Hematopoietic multipotent progenitor cell (in vitro differentiated cells): ENCODE measurements at places on chromosomes 7 and 10.

- DNase-seq = no peak
Measured at GRCh38 chr7:101164071-101164840, 1.1 kb downstream of the VGF start.

DNA sequence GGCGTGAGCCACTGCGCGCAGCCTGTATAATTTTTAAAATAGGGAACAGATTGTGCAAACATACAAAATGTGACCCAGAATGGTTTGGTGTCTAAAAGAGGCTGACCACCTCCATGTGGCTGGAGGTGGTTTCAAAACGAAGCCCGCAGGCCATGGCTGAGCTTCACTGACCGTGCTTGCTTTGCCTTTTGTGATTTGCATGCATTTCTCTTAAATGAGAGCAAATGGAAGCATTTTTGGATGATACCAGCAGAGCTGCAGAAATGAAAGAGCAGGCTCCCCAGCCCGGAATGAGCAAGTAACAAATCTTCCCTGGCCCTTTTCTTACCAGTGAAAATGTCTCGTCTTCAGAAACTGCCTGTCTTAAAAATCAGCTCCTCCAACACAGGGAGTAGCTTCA is 239.9 kb downstream of the CAMK1D start:
- DNase-seq = no peak

DNA sequence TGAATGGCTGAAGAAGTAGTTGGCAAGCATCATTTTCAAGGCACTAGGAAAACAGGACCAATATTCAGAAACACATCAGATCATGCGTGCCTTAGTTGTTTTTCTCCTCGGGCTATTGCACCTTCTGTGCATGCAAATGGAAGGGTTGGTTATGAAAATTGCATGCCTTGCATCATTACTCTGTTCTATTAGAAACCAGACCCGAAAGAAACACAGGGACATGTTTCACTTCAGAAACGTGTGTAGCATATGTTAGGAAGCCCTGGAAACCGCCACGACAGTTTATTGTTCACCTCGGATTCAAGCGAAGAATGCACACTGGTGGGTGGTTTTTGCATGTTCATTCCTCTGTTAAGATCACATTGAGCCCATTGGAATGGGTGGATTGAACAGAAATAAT is 214.7 kb downstream of the FRMD4A start:
- no peak for DNase-seq

- DNase-seq = no peak
Measured at GRCh38 chr10:46312953-46313352, 26.2 kb downstream of the ANTXRL start.

DNA sequence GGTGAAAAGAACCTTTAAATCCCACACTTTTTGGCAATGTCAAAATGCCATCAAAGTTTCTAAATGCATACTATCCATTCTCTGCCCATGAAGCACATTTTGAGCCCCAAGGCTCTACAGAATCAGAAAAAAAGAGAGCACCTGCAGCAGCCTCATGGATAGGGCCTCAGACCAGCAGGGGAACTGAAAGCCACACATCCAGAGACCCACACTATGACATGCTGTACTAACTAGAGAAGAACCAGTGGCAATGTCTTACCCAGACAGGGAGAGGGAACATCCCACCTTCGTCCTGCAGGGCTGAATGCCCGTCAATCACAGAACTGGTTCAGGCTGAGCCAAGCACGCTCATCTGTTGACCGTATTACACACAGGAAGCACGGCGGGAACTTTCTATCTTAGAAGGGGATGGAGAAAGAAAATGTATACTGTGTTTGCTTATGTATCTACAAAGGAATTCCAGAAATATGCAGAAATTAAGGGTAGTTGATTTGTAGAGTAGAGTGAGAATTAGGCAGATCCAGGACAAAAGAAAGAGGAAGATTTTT is 237.2 kb downstream of the GLI3 start:
- DNase-seq = no peak

DNA sequence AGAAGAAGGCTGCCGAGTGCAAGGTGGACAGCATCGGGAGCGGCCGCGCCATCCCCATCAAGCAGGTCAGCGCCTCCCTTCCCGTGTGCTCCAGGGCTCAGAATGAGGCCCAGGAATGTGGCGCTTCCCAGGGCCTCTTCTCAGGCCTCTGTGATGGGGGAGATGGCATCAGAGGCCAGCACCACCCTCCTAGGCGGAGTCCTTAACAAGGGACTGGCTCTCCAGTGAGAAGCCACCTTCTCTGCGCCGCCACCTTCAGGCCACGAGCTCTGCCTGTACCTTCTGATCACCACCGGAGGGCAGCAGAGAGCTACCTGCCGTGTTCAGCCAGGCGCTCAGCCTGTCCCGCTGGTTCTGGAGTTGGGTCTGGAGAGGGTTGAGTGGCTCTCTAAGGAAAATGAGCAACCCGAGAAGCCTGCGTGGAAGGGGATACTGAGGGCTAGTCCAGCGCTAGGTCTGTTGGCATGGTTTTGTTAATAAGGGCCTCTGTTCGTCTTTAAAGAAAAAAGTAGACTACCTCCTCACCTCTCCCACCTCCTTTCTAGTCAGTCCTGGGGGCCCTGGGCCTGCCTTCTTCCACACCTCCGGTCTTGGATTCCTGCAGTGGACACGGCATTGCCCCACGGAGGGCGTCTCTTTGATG is 37.7 kb downstream of the AGAP3 start:
- peak; percentile 82 for DNase-seq

DNA sequence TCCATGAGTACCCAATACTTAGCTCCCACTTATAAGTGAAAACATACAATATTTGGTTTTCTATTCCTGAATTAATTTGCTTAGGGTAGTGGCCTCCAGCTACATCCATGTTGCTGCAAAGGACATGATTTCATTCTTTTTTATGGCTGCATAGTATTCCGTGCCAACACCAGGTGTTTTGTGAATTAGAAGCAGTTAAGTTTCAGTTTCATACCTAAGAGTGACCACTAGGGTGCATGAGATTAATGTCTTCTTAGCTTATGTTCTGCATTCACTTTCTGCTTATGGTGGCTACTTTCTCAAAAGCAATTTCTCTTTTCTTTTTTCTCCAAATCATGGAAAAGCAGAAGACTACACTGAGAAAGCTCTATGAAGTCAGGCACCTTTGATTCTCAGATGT is 65.1 kb upstream of the VSTM2A start:
- DNase-seq = no peak

- no peak for DNase-seq
Measured at GRCh38 chr10:125089469-125089868, 70.9 kb downstream of the CTBP2 start.

- no peak for DNase-seq
Measured at GRCh38 chr7:148319316-148319808, 271.2 kb upstream of the C7orf33 start.

DNA sequence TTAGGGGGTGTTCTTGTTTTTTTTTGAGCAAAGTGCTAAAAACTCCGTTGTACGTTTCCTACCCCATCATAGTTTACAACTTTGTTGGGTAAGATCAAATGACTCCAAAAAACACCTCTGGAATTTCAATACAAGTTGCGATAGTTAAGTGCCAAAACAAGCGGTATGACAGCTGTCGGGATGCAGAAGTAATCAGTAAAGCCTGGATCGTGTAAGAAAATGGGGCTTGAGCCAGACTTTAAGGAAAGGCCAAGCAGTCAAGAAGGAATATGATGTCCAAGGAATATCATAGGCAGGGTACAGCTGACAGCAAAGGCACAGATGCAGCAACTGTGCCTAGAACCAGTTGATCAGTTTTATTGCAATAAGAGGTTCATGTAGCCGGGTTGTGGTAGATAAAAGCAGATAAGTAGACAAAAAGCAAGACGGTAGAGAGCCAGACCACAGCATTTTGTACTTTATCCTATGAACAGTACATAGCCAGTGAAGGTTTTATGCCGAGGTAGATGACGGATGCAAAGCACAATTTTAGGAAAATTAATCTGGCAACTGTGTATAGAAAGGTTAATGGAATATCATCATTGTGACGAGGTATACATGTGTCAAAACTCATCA is 45.5 kb downstream of the UBE2H start:
- no peak for DNase-seq

DNA sequence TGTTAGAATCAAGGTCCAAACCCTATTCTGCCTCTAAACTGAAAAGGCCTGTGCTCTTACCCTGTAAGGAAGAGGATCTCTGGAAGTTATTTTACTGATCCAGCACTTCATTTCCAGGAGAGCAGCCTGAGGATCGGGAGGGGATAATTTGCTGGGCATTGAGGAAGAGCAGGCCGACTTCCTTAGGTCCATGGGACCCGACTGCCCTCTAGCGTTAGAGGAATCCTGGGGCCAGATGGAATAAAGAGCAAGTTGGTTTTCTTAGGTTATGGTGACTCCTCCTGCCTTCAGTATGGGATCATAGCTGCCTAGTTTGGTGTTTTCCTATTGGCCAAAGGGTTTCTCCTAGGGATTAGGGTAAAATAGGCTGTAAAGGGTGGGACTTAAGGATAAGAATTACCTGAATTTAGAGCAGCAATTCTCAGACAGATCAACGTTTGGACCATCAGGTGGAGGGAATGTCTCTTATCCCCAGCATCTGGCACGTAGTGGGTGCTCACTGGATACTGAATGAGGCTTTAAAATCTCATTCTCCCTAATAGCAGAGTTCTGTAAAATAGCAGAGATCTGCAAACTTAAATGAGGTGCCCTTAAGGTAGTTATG is 40.0 kb upstream of the SORBS1 start:
- peak; percentile 7 for DNase-seq
